ENCODE measurements at places on chromosomes 3 and 15.

DNA sequence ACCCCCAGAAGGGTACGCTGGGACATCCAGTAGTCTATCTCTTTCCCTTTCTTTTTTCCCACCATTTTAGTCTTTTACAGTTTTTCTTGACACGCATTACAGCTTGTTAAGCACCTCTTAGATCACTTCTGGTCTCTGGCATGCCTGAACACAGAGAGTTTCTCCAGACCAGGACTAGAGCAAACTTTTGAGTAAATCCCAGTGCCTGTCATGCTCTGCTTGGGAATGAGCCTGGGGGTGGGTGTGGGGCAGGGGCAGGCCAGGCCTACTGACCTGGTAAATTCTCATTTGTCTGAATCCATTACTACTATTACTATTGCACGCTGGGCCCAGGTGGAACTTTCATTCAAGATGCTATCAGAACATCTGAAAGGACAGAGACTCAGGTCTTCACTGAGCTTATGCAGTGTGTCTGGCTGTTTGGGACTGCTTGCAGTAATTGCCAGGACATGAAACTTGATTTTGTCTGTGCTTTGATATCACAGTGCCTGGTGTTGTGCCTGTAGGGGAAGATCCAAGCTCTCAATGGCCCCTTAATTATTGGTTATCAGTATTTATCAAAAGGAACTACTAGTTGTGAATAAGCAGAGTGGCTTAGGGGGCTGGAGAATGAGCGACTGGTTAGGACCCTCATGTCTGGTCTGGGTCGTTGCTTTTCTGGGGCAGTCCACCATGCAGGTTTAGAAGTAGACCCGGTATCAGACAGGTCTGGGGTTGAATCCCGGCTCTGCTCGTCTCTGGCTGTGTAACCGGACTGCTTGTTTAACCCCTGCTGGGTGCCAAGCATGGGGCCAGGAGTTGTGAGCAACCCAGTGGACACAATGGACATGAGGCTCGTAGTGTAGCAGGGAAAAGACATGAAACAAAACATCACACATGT lies 196.1 kb upstream of the TLE3 start:
- no peak for DNase-seq

- no peak for DNase-seq
Observed at GRCh38 chr3:44065311-44066094, 176.2 kb upstream of the TOPAZ1 start.

GRCh38 chr3:195025056-195025883 lies 245.7 kb downstream of the XXYLT1 start:
- no peak for DNase-seq

- no peak for DNase-seq
Observed at GRCh38 chr3:109569135-109569846, 231.9 kb upstream of the DPPA4 start.

- no peak for DNase-seq
Observed at GRCh38 chr3:96959901-96960641, 145.7 kb downstream of the EPHA6 start.

- peak; percentile 6 for DNase-seq
Observed at GRCh38 chr15:43977072-43977884, 150.5 kb downstream of the WDR76 start.

- no peak for DNase-seq
Observed at GRCh38 chr3:78130741-78131290, 1090.9 kb downstream of the ROBO2 start.

GRCh38 chr15:76982756-76983155 lies 12.2 kb upstream of the PSTPIP1 start:
- DNase-seq, result no peak

DNA sequence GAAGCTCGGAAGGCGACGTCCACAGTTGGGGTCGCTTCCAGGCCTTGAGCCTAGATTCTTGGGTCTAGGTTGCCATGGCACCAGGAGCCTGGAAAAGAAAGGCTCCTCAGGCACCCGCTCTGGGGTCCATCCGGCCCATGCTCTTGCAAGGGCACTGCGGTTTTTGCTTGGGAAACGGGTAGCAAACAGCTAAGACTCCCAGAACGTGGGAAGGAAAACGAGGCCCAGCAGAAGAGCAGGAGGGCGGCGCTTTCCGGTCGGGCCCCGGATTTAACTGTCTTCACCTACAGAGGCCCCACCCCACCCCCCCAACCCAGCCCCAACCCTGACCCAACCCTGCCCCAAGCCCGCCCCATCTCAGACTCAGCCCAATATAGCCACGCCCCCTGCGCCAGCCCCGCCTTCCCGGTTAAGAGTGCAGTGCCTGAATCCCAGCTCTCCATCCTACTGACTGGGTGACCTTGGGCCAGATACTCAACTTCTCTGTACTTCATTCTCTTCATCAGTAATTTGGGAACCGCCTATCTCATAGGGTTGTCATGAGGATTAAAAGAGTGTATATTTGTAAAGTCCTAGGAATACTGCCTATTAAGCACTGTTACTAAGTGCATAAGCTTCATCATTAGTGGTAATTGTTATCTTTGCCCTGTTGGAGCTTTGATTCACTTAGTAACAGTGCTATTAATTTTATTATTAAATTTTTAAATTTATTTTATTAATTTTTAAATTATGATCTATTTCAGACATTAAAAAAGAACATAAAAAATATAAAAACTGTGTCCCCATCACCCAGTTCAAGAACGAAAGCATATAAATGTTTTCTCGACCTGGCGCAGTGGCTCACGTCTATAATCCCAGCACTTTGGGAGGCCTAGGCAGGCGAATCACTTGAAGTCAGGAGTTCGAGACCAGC lies 28.4 kb upstream of the SMAD6 start:
- no peak for DNase-seq

DNA sequence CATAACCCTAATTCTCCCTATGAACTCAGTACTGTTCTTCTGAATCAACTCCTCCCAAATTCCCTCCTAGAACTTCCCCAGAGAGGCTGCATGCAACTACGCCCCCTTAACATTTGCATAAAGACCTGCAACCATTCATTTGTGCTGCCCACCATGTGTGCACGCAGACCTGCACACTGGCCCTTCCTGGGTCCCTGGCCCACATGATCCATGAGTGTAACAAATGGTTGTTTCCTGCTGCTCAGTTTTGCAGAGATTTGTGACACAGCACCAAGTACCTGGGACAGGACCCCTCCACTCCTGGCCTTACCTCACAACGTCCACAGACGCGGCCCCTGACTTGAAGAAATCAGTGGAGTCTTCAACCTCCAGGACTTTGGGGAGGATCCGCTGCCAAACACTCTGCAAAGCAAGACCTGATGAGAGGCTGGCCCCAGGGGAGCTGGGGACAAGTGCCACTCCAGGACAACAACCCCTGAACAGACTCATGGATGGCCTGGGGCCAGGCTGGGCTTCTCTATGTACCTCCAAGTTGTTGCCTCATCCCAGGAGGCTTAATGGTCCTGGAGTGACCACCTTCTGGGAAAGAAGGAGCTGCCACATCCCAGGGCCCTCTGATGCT lies 33.8 kb downstream of the ALDH1L1 start:
- DNase-seq, result no peak

GRCh38 chr15:38873158-38873557 lies 308.5 kb upstream of the RASGRP1 start:
- no peak for DNase-seq

GRCh38 chr3:181549266-181549665 lies 162.5 kb upstream of the SOX2 start:
- no peak for DNase-seq

DNA sequence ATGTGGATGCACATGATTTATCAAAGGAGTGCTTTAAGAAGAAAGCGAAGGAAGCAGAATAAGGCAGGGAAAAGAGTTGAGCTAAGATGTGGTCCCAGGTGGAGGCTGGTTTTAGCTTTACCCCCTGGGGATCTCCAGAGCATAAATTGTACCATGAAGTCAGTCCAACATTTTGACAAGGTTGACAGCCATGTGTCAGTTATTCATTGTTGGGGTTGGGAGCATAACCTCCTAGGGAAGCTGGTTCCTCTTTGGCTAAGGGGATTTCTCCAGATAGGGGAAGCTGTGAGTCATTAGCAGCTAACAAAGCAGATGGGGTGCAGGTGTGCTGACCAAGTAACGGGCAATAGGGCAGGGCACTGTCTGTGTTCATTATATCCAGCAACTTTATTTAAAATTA lies 123.7 kb upstream of the IGSF10 start:
- peak; percentile 80 for DNase-seq

DNA sequence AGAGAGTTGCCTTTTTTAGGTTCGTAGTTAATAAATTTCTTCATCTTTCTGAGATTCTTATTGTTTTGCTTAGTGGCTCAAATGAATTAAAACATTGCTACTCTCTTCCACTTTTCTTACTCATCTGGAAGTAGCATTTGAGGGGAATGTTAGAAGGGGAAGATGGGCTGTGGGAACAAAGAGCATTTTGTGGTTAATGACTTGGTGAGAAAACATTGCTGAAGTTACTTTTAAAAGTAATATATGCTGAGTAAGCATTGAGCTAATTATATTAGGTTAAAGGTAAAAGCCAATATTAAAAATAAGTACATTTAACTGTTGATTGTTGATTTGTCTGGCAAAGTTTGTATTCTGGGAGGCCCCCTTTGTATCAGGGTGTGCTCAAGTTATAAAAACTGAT lies 5.7 kb downstream of the MORF4L1 start:
- peak; percentile 33 for DNase-seq

DNA sequence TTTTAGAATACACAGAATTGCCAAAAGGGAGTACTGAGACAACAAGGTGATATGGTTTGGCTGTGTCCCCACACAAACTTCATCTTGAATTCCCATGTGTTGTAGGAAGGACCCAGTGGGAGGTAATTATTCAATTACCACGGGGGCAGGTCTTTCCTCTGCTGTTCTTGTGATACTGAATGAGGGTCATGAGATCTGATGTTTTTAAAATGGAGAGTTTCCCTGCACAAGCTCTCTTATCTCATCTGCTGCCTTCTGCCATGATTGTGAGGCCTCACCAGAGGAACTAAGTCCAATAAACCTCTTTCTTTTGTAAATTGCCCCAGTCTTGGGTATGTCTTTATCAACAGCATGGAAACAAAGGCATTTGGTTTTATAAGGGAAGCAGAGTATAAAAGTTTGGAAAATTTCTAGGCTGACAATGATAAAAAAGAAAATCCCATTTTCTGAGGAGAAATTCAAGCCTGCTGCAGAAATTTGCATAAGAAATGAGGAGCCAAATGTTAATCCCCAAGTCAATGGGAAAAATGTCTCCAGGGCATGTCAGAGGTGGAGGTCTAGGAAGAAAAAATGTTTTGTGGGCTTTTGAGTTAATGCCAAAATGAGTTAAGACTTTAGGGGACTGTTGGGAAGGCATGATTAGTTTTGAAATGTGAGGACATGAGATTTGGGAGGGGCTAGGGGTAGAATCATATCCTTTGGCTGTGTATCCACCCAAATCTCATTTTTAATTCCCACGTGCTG lies 130.5 kb upstream of the THRB start:
- DNase-seq, result no peak

GRCh38 chr15:80643431-80643951 lies 51.6 kb upstream of the ABHD17C start:
- DNase-seq, result peak; percentile 31

GRCh38 chr3:103056542-103056941 lies 621.7 kb downstream of the ZPLD1 start:
- DNase-seq, result no peak

GRCh38 chr3:197874064-197874463 lies 75.9 kb upstream of the RPL35A start:
- DNase-seq, result no peak

DNA sequence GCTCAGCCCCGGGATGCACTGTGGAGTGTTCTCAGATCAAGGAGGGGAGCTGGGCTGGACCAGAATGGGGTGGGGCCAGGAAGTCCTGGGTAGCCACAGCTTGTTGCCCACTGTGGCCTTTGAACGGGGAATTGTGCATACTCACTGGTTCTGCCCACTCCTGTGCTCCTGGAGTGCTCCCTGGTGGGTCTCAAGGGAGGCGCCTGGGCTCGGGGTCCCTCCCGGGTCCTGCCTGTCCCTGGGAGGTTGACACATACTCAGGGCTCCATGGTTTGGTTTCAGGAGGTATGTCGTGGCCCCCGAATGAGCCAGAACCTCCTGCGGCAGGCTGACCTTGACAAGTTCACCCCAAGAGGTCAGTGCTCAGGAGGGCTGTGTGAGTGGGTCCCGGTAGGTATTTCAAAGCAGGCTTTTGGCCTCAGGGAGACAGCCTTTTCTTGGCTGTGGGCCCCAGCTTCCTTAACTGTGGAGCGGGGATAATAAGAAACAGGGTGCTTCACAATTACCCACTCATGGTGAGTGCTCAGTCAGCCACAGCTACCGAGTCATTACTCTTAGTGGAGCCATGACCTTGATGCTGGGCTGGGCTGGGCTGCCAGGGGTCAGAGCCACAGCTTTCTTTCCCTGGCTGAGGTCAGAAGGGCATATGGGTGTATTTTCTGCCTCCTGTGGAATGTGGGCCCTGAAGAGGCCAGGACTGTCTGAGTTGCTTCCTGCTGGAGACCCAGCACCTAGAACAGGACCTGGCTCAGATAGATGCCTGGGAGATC lies 7.6 kb downstream of the DNAH1 start:
- DNase-seq, result no peak

DNA sequence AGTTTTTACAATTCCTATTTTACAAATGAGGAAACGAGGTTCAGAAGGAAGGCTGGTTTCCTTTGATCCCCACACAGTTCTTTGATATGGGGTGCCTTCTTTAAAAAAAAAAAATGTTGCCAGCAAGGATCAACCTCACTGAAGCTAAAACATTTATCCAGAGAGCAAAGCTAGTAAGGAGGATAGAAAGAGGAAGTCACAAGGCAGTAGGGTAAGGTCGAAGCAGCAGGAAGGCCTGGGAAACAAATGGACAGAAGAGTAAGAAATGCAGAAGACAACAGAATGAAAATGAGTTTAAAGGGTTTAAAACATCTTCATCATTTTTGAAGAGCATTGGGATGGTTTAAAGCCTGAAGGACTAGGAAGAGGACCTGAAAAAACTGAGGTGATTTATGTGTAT lies 30.6 kb upstream of the CP start:
- peak; percentile 38 for DNase-seq

DNA sequence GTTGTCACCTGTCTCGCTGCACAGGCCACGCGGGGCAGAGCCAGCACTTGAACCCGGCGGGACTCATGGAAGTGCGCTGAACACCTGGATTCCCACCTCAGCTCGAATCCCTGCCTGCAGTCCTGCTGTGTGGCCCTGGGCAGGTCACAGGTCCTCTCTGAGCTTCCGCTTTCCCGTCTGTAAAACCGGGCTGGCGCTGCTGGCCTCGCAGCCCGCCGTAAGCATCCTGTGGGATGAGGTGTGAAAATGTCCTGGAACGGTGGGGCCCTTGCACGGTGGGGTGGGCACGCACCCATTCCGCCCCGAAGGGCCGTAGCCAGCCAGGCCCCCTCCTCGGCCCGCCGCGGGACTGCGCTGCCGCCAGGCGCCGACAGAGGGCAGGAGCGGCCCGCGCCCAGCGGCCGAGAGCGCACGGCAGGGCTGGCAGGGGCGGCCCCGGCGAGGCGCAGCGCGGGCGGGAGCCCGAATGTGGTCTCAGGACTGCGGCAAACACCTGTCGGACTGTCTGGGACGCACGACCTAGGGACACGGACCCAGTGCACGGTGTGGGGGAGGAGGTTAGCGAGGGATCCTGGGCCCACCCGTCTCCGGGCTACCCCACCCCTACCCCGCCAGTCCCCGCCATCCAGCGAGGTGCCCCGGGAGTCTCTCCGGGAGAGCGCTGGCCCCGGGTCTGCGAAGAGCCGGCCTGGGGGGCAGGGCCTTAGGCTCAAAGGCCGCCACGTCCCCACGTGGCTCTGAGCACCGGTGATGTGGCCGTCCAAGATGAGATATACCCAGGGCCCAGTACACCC lies 40.4 kb downstream of the DNAJB8 start:
- DNase-seq, result peak; percentile 46

GRCh38 chr15:51288143-51289065 lies 50.0 kb downstream of the CYP19A1 start:
- DNase-seq, result no peak
